ENCODE measurements at places on chromosomes 2 and 18. TPM values are rescaled to one million over a fixed set of nuclear protein-coding genes. Genes with fewer than 3 reads are reported as not detected.

ANKRD30BL gene
- polyA plus RNA-seq, result not detected

RUFY4 gene
- not detected for polyA plus RNA-seq

ALPG gene
- not detected for polyA plus RNA-seq

EGR4 gene
- not detected for polyA plus RNA-seq

MAP2 gene
- polyA plus RNA-seq, result not detected

REG1A gene
- not detected for polyA plus RNA-seq

CCDC178 gene
- not detected for polyA plus RNA-seq

TUBB8B gene
- 6.7 TPM for polyA plus RNA-seq
